Activated CD4-positive, alpha-beta T cell treated with anti-CD3 and anti-CD28 coated beads, Interleukin-2, amount 10 ng/mL, durations not matched to agents 24 days and 14 days (primary cell): ENCODE measurements at places on chromosomes 3 and 15. TPM values are rescaled to one million over a fixed set of nuclear protein-coding genes. Genes with fewer than 3 reads are reported as not detected.

DNA sequence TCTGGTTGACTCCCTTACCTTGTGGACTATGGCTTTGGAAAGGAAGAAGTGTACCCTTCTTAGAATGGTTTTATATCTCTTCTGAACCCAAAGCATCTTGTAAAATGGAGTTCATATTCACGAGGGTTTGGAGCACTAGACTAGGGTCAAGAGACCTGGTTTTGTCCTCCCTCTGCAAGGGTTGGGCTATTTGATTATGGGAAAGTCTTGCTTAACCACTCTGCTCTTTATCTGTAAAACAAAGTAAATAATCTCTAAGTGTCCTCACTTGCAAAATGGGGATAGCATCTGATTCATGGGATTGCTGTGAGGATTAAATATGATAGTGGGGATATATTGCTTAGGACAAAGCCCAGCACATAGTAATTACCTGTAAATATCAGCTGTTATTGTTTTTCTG is 17.9 kb upstream of the SLC2A2 start:
- H3K27ac ChIP-seq = no peak overlapping the region
- DNase-seq = no peak
- no peak overlapping the region for H3K4me3 ChIP-seq

DNA sequence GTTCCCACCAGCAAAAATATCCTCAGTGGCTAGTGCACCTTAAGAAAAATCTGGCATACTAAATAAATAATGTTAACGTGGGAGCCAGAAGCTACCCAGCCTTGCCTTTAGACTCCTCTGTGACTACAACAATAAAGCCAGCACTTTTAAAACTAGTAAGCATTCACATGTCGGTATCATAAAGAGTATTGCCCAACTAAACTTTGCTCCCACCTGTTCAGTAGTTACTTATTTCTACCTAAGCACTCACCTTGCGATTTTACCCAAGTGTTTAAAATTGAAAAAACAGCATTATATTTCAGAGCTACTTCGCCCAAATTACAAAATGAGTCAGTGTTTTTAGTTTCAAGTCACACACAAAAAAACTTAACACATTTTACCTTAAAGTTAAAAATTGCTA is 12.8 kb downstream of the ALDH1L1 start:
- DNase-seq = peak; percentile 14
- H3K4me1 ChIP-seq = no peaks in the 10 kb centered on the region
- peaks cover 28% of the 10 kb centered on the region for H3K27me3 ChIP-seq
- no peaks in the 10 kb centered on the region for H3K36me3 ChIP-seq

- H3K4me1 ChIP-seq = no peaks in the 10 kb centered on the region
- H3K36me3 ChIP-seq = no peaks in the 10 kb centered on the region
- H3K27me3 ChIP-seq = peaks cover 8% of the 10 kb centered on the region
- H3K27ac ChIP-seq = no peak overlapping the region
- DNase-seq = no peak
These were observed 91.2 kb downstream of the TLE3 start for GRCh38 chr15:70006259-70007147.

Gene XCR1
- total RNA-seq = 0.05 TPM in 1 of 2 replicates, not detected in the other
